AG09319 (cell line): ENCODE measurements at places on chromosomes 1 and 21.
A peak's percentile ranks its signal among the peaks of the same experiment; 100 is the strongest.

DNA sequence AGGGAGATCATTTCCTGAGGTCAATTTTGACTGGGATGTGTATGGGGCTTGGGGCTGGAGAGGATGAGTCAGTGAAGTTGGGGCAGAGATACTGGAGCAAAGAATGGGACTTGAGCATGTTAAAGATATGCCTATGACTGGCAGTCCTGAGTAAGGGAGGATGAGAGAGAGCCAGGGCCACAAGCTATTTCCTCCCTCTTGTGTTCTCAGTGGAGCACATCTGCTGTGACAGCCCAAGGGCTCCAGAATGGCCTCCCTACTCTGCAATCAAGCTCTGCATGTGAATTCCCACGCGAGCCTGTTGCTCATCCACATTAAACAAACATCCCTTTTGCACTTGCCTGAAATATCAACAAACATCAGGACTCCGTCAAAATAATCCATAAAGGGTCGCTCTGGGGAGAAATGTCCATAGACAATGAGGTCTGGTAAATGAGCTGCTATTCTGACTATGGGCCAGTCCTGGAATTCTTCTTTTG, 9.2 kb downstream of the ADCY10 start:
- peak; percentile 11 for DNase-seq

- DNase-seq: no peak
Measured at GRCh38 chr21:37552496-37553029, 186.0 kb downstream of the DYRK1A start.

DNA sequence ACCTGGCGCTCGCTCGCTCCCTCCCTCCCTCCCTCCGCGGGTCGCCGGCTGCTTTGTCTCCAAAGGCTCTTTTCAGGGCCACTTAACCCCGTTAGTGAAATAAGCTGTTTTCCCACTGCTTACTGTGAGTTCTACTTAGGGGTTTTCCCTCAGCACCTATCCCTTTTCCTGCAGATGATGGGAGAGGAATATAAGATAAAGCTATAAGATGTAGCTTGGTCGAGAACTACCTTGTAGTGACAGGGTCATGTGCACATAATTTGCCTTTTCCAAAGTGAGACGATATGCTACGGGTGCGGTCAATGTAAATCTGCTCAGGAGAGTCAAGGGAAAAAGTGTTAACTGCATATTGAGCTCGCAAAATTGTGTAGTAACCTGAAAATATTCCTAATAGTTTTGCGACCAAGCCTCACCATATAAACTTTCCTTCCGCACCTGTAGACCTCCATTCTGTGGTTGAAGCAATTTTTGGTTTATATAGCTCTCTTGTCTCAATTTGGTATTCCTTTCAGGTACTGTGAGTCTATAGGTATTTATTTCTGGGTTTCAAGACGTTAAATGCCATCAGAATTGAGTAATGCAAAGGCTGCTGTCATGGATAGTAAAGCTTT, 55.8 kb upstream of the BOLA1 start:
- DNase-seq: no peak

- DNase-seq: no peak
Measured at GRCh38 chr1:101309334-101310311, 72.8 kb downstream of the S1PR1 start.

DNA sequence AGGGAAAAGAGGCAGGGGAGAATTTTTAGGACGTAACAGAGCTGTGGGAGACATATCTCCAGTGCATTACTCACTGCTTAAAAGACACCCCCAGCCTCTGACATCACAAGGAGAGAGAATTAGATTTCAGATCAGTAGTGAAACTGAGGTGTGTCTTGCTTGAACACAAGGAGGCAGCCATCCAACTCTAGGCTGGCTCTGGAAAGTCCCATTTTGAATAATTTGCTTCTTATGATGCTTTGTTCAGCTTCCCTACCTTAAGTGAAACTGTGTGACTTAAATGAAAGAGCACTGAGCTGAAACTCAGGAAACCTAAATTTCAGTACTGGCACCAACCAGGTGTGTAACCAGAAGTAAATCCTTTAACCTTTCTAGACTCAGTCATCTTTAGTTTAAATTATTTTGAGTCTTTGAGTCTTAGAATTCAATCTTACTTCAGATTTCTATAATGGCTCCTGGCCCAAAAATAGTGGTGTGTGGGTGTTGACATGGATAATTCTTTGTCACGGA, 251.6 kb upstream of the SGIP1 start:
- DNase-seq: no peak

DNA sequence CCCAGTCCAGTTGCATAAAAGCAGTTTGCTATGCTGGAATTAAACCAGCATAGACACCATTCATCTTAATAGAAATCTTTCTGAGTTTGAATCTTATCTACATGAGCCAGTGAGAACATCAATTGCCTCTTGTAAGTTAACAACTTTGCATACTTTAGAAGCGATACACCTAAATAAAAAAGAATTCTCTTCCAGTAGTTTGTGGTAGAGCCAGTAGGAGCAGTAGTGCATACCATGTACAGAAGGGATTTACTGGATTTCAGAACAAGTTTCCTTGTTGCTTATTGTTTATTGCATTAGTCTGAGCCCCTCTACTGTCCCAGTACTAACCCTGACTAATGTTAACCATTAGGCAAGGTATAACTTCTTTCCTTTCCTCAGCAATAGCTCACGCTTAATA, 313.1 kb downstream of the TGFB2 start:
- no peak for DNase-seq

DNA sequence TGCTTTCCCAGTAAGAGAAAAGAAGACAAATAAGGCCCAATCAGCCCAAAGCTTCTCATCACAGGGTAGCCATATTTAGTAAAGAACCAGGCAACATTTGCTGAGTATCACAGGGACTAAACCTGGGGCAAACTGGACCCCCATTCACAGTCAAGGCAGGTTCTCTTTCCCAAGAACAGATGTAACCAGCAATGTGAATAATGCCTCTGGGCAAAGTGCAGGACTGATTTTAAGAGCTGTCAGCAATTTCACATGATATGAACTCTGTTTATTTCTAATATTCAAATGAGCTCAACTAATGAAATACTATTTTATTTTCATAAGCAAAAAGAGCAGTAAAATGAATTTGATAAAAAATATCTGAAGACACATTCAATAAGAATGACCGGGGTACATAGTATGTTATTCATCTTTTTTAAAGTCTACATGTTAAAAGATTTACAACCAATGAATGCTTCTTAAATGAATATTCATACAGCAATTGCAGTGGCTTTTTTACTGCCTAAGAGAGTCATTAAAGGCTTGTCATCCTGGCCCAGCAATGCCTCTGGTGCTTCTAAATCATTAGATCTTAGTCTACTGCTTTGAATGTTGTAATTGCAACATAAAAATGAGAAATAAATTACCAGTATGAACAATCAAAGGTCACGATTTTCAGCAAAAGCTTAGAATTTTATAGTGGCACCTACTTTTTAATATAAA, 308.8 kb downstream of the SMYD3 start:
- no peak for DNase-seq

GRCh38 chr1:201275253-201275666, 8.0 kb upstream of the PKP1 start:
- DNase-seq: peak; percentile 62

- no peak for DNase-seq
Measured at GRCh38 chr1:108033550-108033951, 68.6 kb upstream of the VAV3 start.

- DNase-seq: no peak
Measured at GRCh38 chr1:91696321-91696720, 189.6 kb downstream of the TGFBR3 start.

DNA sequence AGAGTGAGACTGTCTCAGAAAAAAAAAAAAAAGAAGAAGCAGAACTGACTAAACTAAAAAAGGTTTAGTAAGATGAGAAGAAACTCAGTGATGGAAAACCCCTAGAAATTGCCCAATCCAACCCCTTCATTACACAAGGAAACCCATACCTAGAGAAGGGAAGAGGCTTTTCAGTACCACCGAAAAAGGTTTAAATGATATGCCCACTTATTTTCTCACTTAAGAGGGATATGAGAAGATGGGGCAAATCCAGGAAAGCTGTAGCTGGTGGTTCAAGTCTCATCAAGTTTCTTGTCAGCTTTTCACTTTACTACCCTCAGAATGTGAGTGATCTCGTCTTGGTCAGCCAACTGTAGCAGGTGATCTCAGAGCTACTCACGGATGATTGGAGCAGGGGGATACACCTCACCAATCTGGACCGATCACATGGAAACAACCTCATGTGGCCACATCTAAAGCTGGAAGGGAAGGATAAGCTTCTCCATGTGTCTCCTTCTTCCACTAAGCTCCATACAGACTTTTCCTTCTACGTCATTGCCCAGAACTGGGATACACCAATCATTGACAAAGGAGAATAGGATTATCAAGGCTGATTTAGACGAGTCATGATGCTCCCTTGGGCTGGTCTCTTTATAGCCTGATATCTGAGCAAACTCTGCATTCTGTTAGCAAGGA, 126.7 kb upstream of the POU3F1 start:
- DNase-seq: no peak

DNA sequence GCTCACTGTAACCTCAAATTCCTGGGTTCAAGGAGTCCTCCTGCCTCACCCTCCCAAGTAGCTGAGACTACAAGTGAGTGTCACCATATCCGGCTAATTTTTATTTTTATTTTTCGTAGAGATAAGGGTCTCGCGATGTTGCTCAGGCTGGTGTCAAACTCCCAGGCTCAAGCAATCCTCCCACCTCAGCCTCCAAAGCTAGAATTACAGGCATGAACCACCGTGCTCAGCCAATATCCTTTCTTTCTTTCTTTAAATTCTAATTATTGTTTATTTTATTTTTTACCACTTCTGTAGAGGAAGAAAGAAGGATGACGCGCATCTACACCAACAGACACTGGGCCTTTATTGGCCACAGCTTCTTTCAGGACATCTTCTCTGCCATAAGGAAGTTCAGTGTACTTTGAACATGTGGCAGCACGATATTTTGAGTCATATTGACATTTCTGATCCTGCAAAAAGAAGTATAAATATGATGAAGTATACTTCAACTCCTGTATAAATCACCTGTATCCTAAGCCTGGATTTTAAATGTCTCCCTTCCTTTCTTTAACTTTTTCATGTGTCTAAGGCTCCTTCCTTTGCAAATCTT, 15.8 kb downstream of the CTSS start:
- no peak for DNase-seq

DNA sequence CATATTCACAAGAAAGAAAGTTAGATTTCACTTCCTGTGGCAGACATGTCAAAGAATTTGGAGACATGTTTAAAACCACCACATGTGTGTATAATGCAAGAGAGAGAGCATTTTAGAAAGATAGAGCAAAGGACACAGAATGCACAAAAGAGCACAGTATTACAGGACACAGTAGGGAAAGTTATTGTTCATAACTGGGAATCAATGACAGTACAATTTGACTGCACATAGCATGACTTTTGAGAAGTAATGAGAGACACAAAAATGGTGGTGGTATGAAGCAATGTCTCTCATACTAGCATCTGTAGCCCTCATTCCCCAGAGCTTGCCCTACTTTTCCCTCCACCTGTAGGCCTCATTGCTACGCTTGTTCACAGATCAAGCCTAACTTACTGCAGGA, 499.2 kb downstream of the PTPRC start:
- no peak for DNase-seq

DNA sequence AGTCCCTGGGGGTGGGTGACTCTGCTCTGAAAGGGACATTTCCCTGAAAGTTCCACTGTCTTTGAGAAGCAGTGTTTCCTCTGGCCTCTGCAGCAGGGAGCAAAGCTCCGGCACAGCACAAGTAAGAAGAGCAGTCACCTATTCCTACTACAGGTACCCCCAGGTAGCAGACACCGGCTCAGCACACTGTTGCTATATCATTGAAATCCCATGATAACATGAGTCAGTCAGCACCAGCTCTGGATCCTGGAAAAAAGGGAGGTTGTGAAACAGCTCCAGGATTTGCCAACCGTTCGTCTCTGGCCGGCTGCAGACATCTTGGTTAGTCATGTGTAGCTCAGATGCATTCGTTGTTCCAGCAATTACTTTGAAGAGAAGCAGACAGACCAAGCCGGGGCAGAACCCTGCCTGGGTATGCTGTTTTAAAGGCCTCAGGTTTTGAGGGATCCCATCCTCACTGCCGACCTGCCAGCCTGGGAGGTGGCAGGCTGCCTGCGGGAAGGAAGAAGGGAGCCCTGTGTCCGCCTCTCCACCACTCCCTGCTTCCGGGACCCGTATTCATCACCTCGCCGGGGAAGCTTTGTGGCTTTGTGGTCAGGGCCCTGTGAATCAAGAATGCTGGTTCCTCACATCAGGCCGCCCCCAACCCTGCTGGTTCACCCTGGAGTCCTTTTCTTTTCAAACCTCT, 139.2 kb downstream of the CLIC6 start:
- DNase-seq: peak; percentile 79

GRCh38 chr1:154956544-154956941, 644 bp upstream of the PBXIP1 start:
- DNase-seq: no peak

DNA sequence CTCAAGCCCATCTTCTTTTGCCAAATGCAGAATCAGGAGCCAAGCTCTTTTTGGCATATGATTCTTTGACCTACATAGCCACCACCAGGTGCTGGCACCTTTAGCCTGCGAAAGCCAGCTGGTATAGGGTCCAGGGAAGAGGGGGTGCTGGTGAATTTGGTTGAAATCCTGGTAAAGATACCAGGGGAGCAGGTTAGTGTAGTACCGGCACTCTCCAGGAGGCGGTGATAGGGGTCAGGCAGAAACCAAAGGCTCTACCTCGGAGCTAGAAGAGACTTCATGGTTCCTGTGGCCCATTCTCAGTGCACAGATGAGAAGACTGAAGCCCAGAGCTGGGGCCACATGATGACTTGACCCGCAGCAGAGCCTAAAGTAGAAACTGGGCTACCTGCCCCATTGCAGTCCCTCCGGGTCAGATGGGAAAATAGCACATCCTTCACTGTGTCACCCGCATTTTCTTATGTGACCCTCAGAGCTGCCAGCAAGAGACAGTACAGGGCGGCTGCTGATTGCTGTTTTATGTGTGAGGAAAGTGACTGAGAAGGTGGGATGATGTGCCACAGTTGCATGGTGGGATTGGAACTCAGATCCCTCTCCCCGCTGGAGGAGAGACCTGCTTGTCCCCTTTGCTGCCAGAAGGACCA, 36.0 kb upstream of the IL19 start:
- no peak for DNase-seq

DNA sequence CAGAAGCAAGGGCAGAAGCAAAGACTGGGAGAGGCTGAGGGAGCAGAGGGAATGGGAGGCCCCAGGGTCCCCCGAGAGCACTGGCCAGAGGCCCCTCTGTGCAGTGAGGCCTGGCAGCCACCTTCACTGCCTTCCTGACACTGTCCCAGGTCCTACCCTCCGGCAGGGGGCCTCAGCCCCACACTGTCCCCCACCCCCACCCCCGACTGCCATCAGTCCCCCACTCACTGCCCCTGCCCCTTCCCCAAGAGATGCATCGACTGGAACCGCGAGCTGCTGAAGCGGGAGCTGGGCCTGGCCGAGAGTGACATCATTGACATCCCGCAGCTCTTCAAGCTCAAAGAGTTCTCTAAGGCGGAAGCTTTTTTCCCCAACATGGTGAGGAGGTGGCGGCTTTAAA, 13.0 kb upstream of the PADI6 start:
- DNase-seq: no peak
